Stimulated activated CD8-positive, alpha-beta memory T cell treated with anti-CD3 and anti-CD28 coated beads, Interleukin-4, amount 100 ng/mL, for 1 hour (primary cell): ENCODE measurements at places on chromosomes 5 and 9.

- DNase-seq = no peak
Observed at GRCh38 chr5:110335361-110336066, 391.0 kb downstream of the TMEM232 start.

DNA sequence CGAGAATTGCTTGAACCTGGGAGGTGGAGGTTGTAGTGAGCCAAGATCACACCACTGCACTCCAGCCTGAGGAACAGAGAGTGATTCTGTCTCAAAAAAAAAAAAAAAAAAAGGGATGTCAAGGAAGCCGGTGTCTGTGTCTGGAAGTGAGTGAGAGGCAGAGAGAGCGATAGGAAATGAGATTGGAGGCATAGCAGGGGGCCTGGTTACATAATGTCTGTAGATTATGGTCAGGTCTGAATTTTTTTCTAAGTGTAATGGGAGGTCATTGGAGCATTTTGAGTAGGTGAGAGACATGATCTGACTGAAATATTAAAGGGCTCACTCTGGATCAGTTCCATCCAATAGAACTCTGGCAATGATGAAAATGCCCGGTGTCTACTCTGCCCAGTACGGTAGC lies 40.4 kb upstream of the CTNNA1 start:
- DNase-seq = no peak

GRCh38 chr5:180366326-180366725 lies 13.2 kb upstream of the GFPT2 start:
- DNase-seq = no peak

GRCh38 chr9:123642291-123643278 lies 286.6 kb downstream of the CRB2 start:
- no peak for DNase-seq

- DNase-seq = no peak
Observed at GRCh38 chr5:7202846-7203245, 193.1 kb upstream of the ADCY2 start.

DNA sequence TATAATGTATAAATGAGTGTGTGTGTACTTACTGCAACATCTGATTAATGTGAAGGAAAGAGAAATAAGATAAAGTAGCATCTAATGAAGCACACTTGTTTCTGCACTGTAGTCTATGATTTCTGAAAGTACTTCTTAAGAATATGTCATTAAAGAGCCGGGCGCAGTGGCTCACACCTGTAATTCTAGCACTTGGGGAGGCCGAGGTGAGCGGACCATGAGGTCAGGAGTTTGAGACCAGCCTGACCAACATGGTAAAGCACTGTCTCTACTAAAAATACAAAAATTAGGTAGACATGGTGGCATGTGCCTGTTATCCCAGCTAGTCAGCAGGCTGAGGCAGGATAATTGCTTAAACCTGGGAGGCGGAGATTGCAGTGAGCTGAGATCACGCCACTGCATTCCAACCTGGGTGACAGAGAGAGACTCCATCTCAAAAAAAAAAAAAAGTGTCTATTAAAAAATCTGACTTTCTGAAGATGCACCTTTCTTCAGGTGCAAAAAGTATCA lies 556.9 kb downstream of the PTPRD start:
- no peak for DNase-seq

DNA sequence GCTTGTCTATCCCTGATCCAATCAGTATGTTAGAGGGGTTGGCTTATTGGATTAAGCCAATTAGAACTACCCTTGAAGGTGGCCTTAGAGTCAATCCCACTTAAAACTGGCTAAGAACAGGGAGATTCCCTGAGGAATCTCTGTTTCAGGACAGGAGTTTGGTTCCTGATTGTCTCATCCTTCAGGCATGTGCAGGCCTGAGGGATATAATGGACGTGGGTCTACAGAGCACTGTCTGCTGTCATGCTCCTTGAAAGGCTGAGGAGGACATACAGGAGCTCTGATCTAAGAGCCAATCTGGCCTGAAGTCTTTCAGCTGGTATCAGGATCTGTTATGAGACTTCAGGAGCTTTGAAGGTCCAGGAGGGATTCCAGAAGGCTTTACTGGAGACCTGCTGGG lies 36.2 kb upstream of the PRXL2C start:
- no peak for DNase-seq

DNA sequence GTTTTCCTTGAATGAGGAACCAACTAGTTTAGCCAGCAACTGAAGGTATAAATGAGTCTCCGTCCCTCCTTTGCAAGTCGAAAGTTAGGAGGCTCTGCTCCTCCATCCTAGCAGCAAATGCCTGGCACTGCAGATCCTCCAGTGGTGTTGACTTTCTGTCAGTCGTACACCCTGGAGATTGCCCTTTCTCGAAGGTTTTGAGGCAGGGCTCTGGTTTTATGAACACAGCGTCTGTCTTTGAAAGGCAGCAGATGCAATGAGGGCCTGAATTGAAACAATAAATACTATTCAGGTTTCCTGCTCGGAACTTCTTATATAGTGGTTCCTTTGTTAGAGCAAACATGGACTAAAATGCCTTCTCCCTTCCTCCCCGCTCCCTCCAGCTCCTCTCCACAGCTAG lies 284.0 kb downstream of the TMEM38B start:
- no peak for DNase-seq

- no peak for DNase-seq
Observed at GRCh38 chr5:107567901-107568671, 102.7 kb downstream of the EFNA5 start.

GRCh38 chr9:4662989-4663792 lies 1.1 kb downstream of the PLPP6 start:
- no peak for DNase-seq

- DNase-seq = no peak
Observed at GRCh38 chr5:158722940-158723339, 376.8 kb downstream of the EBF1 start.

DNA sequence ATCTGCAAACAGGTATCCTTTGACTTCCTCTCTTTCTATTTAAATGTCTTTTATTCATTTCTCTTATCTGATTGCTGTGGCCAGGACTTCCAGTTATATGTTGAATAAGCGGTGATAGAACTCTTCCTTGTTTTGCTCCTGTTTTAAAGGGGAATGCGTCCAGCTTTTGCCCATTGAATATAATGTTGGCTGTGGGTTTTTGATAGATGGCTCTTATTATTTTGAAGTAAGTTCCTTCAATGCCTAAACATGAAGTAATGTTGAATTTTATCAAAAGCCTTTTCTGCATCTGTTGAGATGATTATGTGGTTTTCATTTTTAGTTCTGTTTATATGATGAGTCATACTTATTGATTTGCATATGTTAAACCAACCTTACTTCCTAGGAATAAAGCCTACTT lies 300.5 kb upstream of the CTNND2 start:
- no peak for DNase-seq

GRCh38 chr9:124180557-124180956 lies 77.2 kb upstream of the NEK6 start:
- no peak for DNase-seq

- DNase-seq = no peak
Observed at GRCh38 chr5:169356181-169356580, 55.2 kb upstream of the SLIT3 start.

GRCh38 chr9:120386390-120387131 lies 193.4 kb downstream of the CDK5RAP2 start:
- no peak for DNase-seq

DNA sequence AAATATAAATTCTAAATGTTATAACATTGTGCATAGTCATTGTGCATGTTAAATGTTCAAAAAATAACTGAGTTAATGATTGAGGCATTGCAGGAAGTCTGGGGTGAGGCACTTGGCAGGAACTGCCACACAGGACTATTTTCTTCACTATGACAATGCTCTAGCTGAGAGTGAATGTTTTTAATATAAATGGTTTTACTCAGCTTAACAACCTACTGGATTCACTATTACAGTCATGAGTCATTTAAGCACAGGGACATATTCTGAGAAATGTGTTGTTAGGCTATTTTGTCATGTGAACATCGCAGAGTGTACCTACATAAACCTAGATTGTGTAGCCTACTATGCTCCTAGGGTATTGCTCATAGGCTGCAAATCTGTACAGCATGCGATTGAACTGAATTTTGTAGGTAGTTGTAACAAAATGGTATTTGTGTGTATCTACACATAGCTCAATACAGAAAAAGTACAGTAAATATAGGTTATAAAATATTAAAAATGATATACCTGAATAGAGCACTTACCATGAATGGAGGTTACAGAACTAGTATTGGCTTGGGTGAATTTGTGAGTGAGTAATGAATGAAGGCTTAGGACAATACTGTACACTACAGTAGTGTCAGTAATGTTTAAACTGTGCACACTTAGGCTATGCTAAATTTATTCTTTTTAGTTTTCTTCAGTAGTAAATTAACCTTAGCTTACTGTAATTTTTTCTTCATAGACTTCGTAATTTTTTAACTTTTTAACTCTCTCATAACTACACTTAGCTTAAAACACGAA lies 346.1 kb upstream of the PTGER4 start:
- DNase-seq = no peak

GRCh38 chr9:129441852-129442251 lies 179.0 kb downstream of the C9orf50 start:
- DNase-seq = no peak

GRCh38 chr9:80951675-80952074 lies 737.7 kb downstream of the TLE1 start:
- no peak for DNase-seq

DNA sequence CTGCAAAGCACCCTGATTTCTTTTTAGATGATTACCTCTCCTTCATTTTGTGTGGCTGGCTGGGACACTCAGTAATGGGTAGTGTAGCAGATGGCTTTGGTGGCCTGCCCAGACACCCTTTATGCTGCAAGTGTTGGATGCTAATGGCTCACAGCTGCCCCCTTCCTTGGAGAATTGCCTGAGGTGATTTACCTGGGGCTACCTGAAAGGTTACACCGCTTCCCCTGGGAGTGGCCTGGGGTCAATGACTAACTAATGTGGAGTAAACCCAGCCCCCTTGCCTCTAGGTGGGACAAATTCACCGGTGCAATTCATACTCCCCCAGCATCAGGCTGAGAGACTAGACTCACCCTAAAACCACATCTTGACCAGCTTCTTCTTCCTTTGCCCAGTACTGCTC lies 23.5 kb upstream of the HAND1 start:
- DNase-seq = no peak

GRCh38 chr5:40734986-40735385 lies 20.8 kb downstream of the TTC33 start:
- DNase-seq = no peak

DNA sequence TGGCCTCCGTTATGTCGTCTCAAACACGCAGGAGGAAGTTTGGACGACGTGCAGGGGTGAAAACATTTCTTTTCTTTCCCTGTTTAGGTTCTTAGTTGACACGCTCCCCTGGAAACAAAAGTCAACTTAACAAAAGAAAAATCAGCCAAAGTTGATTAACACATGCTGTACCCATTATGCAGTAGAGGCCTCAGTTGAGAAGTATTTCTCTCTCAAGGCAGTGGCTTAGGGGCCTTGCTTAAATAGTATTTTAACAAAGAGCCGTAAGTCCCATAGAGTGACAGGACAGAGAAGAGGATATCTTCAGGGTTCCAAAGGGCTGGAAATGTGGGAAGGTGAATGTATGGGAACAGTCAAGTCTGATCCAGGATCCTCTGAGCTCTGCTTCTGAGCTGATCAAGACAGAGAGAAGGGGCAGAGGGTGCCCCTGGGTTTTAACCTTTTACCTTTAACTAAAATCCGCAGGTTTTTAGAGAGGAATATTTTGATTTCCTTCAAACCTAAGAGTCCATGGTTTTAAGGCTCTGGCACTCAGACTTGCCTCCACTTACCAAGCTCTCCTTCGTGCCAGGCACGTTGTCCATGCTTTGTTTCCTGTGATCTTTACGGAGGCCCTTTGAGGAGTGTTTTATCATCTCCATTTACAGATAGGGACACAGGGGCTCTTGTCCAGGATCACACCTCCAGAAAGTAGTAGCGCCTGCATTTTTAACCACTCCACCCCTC lies 629 bp upstream of the CD74 start:
- DNase-seq = no peak

DNA sequence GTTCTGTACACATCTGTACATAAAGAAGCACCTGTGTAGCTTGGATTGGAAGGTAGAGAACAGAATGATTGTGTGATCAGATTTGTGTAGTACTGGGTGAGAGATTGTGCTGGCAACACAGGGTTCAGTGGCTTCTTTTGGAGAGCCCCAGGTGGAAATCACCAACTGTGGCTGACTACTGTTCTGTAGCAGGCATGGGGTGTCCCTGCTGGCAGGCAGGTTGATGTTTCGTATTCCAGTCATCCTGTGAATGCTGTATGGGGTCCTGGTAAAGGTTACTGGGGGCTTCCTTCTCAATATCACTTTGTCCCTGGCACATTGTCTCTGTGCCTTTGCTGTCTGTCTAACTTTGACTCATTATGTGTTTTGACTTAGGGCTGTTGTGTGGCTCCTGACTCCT lies 5.3 kb downstream of the ASPN start:
- no peak for DNase-seq

- DNase-seq = no peak
Observed at GRCh38 chr5:170986598-170986997, 124.8 kb downstream of the RANBP17 start.

- no peak for DNase-seq
Observed at GRCh38 chr5:60541980-60542379, 158.0 kb downstream of the DEPDC1B start.

DNA sequence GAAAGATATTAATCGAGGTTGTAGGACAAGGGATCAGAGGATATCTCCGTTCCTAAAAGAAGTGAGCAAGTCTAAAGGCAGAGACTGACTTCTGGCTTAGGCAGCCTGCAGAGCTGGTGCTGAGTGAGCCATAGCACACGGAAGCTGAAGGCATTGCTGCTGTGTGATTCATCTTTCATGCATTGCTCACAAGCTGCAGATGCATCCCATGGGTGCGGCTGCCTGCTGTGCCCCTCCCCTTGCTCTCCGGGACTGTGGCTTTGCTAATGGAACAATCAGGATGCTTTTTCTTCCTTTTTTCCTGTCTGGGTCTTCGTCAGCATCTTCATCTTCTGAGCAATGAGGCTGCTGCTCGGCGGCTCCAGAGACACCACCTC lies 341.4 kb downstream of the DIRAS2 start:
- no peak for DNase-seq

DNA sequence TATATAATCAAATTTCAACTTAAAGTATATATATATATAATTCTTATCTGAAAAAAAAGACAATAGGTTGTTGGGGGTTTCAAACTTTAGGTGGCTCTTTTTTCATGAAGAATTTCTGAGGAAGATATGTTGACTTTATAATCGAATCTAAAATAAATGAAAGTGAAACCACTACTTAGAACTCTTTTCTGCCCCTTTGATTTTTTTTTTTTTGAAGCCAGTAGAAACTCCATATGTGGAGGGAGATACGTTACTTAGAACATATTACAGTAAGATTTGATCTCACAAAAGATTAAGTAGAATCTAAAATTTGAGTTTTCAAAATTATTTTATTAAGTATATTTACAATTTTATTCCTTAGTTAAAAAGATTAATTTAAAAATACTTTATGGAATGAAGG lies 96.9 kb downstream of the ATG10 start:
- DNase-seq = no peak
